ENCODE measurements at places on chromosomes 4 and X.

- no peak for DNase-seq
Observed at GRCh38 chrX:130213376-130213775, 41.6 kb downstream of the RAB33A start.

DNA sequence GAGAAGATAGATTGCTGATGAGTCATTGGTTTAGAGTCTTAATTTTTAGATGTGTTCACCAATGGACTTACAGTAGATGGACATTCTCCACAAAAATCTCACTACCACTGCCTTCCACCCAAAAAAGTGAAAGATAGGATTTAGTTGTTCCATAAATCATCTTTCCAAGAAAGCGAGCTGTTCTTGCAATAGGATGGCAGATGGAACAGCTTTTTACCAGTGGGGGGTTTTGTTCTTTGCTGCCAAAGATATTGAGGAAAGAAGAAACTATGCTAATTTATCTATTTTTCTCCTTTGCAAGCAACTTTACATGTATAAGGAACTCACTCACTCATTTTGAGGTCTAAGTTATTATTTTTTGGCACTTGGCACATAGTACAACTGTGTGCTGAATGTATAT is 109.5 kb downstream of the ADGRL3 start:
- DNase-seq = no peak

GRCh38 chrX:17610788-17611187 is 126.5 kb upstream of the SCML1 start:
- no peak for DNase-seq

DNA sequence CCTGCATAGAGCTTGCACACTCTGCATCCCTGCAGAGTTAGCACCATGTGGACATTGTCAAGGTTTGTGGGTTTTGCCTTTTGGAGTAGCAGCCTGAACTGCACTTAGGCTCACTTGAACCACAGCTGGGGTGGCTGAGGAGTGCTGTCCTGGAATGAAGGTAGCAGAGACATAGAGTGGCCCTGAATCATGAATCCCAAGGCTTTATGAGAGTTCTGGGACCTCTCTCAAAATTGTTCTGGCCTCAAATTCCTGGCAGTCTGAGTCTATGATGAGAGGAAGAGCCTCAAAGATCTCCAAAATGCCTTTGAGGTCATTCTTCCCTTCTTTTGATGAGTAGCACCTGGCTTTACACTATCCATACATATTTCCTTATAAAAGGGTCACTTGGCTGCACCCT is 37.1 kb upstream of the ADH1C start:
- no peak for DNase-seq

DNA sequence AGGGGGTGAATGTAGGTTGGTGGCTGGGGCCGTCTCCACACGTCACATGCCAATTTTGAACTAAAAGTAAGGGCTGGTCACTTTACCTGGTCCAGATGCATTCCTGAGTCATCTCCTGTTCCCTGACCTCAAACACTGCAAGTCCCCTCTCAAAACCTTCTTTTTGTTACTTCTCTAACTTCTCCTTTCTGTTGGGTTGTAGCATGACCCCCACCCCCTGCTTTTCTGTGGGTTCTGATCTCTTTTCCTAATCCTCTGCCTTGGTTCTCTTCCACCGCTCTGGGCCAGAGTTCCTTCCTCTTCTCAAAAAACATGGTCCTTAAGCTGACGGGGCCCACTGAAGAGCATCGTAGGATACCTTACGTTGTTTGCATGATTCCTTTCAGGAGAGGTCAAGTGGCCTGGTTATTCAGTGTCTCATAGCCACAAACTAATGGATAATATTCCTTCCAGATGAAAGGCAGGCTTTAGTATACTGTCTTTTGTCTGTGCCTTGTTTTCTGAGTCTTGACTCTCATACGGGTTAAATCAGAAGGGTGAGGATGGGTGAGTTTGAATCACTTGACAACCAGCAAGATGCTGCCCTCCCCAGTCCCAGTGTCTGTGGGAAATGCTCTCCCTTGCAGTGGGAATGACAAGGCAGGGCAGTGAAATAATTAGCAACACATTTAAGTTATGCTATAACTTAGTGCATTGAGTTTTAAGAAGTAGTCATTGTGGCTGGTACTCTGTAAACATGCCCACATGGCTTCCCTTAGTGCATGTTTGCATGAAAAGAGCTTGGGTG is 15.1 kb downstream of the SMS start:
- DNase-seq = no peak

DNA sequence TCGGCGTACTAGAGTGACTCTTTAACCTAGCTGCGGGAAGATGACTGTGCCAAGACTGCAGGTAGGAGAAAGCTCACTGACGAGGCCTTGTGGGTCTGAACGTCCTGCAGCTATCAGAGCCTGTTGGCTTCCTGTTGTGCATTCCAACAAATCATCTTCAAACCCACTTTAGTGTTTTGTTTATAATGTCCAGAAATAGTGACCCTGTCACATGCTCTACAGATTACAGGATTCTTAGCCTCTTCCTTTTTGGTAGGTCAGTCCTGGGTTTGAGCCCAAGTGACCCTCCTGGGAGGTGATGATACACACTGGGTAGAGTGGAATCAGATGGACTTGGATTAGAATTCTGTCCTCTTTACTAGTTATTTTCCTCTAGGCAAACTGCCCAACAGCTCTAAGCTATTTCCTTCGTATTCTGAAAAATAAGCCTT is 33.2 kb downstream of the HTT start:
- no peak for DNase-seq

- no peak for DNase-seq
Observed at GRCh38 chr4:170256807-170257206, 167.1 kb upstream of the AADAT start.

- DNase-seq = no peak
Observed at GRCh38 chrX:15644560-15644872, 20.1 kb downstream of the CLTRN start.

- DNase-seq = no peak
Observed at GRCh38 chr4:6180841-6181631, 19.3 kb downstream of the JAKMIP1 start.

GRCh38 chr4:176789955-176790354 is 2.8 kb downstream of the VEGFC start:
- DNase-seq = no peak

DNA sequence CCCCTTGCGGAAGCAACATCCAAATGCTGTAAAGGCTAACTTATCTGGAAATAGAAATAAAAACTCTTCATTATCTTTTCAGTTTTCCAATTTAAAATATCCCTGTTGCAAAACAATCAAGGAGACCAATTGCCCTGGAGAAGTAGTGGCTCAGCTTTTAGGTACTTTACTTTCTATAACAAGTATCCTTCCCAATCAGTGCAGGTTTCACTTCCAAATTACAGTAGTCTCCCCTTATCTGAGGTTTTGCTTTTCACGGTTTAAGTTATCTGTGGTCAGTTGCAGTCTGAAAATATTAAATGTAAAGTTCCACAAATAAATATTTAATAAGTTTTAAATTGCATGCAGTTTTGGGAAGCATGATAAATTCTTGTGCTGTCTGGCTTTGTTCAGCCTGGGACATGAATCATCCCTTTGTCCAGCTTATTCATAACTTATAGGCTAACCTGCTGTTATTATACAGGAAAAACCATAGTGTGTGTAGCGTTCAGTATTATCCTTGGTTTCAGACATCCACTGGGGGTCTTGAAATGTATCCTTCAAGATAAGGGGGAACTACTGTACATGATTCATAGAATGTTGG is 973.1 kb upstream of the GRID2 start:
- no peak for DNase-seq

DNA sequence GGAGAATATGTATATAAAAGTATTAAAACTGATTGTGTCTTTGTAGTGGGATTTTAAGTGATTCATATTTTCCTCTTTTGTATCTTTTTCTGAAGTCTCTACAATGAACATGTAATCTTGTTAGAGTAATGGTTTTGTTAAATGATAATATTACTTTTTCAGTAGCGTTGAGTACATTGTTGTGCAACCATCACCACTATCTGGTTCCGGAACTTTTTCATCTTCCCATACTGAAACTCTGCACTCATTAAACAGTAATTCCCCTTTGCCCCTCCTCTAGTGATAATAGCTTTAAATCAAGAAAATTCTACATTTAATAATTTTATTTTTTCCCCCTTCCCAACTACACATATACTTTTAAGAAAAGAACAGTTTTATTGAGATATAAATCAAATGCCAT is 23.3 kb downstream of the SHROOM3 start:
- DNase-seq = no peak

GRCh38 chrX:68710870-68711576 is 63.6 kb downstream of the STARD8 start:
- no peak for DNase-seq

DNA sequence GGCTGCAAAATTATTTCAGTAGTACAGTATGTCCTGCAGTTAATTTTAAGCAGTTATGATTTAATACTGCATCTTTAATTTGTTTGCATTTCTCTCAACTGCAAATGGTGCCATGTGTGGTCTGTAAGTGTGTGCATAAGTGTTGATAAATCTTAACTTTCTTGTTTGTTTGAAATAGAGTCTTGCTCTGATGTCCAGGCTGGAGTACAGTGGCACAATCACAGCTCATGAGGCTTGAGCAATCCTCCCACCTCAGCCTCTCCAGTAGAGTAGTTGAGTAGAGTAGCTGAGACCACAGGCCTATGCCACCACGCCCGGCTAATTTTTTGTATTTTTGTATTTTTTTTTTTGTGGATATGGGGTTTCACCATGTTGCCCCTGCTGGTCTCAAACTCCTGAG is 322.5 kb upstream of the NR3C2 start:
- no peak for DNase-seq

DNA sequence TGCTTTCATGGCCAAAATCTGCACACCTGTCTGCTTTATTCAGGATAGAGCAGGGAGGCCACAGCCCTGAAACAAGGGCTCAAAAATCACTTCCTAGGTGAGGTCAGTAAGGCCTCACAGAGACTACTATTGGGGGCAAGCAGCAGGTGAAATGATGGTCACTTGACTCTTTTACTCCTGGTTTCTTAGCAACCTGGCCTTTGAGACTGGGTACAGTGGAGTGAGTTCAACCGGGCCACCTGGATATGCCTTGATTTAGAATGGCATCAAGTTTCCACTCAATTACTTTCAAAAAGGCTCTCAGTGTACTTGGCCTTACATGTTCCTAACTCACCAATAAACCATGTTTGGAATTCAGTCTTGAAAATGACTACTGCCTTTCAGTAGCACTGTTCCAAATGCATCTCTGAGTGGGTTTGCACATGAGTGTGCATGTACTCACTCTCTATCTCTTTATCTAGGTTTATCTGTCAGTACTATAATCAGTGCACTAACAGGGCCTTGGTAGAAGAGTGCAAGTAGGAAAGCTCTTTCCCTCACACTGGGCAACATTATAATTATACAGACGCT is 388.2 kb downstream of the OPHN1 start:
- no peak for DNase-seq

DNA sequence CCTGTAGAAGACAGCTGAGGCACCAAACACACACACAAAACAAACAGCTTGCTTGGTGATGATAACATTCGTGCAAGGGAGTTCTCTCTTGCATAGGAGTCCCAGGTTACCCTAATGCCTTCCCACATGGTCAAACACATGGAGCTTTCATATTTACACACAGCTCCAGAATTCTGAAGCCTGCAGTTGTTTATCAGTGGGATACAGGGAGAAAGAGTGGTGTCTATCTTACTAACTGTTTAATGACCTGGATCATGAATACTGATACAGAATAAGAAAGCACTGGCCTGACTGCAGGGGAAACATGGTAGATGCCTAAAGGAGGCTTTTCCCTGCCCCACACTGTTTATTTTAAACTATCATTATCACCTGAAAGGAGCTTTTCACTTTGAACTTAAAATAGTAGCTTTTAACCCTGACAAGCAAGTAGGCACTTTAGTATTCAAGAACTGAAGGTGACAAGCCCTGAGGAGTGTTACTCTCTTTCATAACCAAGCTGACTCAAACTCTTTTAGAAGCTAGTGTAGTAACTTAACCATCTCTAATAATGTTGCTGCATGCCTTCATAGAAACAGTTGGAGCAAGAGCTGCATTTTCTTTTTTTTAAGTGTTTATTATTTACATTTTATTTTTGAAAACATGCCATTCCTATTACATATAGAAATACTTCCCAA is 15.6 kb downstream of the TET2 start:
- no peak for DNase-seq

GRCh38 chrX:10120828-10121227 is 35.9 kb upstream of the CLCN4 start:
- no peak for DNase-seq

GRCh38 chr4:181597766-181598165 is 645.4 kb upstream of the TENM3 start:
- DNase-seq = no peak

- DNase-seq = no peak
Observed at GRCh38 chrX:145506214-145506613, 258.9 kb downstream of the SPANXN1 start.
